RWPE1 (cell line): ENCODE measurements at places on chromosomes 6 and 20.

DNA sequence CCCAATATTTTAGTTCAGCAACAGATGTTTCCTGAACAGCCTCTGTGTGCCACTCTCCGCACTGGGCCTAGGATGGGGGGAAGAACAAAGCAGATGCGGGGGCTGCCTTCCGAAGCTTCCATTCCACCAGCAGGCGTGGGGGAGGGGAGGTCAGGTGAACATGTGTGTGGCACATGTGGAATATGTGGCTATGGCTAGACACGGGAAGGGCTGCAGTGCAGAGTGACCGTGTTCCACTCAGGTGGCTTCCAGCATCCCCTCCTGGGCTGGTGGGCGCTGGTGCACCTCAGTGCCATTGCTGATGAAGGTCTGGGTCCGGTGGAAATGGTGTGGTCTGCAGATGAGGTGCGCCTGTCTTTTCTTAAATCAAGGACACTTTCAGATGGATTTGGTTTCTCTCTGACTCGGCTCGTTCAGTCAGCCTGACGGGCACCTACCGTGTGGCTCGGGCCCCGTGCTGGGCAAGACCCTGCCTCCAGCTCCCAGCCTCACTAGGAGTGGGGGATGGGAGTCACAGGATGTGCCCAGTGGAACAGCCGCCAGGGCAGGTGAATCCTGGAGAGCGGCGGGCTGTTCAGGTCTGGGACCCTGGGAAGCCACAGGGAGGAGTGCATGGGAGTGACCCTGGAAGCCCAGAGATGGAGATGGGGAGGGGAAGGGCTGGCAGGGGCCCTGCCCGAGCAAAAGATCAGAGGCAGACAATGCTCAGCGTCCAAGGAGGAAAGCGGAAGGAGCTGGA, 111.0 kb downstream of the SYCP2 start:
- DNase-seq: no peak

DNA sequence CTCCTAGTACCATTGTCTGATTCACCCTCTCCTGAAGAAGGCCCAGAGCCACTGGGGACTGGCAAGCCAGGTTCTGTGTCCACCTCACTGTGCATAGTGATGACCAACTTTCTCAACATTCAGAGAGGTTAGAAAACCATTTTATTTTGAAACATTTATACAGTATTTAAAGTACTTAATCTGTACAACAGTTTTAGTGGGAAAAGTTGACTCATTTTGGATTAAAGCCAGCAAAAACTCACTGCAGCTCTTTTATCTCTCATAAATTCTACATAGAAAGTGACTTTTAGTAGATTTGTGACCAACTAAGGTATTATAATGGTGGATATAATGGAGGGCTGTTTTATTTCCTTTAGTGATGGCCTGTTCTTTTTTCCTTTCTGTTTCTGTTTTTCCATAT, 9.7 kb downstream of the TULP4 start:
- DNase-seq: peak; percentile 9

GRCh38 chr6:105424175-105424783, 21.4 kb upstream of the PREP start:
- peak; percentile 62 for DNase-seq

DNA sequence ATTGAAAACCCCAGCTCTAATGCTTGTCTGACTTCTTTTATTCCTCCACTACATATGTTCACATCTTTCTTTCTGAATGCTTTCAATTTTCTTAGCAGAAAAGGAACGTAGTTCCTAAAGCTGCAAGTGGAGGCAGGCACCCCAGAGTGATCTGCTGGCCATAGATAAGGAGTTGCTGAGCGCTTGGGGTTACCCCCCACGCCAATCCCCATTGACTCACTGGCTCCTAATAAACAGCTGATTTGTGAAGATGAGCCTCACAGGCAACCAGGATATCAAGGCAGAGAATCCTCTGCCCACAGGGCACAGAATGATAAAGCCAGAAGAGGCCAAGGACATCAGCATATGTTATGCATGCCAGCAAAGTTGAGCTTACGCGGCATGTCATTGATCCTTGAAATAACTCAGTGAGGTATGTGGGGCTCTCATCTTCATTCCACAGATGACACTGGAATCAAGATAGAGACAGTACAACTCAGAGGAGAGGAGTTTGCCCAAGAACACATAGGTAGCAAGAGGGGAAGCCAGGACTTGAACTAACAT, 129.1 kb upstream of the PTPRT start:
- no peak for DNase-seq

- no peak for DNase-seq
Observed at GRCh38 chr6:80547827-80548226, 441.4 kb downstream of the BCKDHB start.
